Mucosa of descending colon (tissue), 3 donors: ENCODE measurements at places on chromosomes 1 and 21. TPM values are rescaled to one million over a fixed set of nuclear protein-coding genes. Genes with fewer than 3 reads are reported as not detected.

The DIO1 gene
- total RNA-seq, result not detected

The ZNF281 gene
- 12.3 TPM for total RNA-seq

The OR4F16 gene
- not detected for total RNA-seq

The LCA5L gene
- total RNA-seq, result 0.81 TPM

The ADAMTS4 gene
- total RNA-seq, result 7.2 TPM

The C4BPA gene
- 1.9 TPM for total RNA-seq

The AK5 gene
- 0.51 TPM for total RNA-seq

The ITGB2 gene
- total RNA-seq, result 52.3 TPM

The TFAP2E gene
- total RNA-seq, result 0.27 TPM

The CD52 gene
- 17.8 TPM for total RNA-seq

The AADACL4 gene
- not detected for total RNA-seq

The PATJ gene
- total RNA-seq, result 58.6 TPM

The HDGF gene
- 264 TPM for total RNA-seq

The TTLL10 gene
- 4.4 TPM for total RNA-seq

The HSD11B1 gene
- total RNA-seq, result 5.7 TPM

The PLA2G2D gene
- not detected for total RNA-seq

The RAD54L gene
- total RNA-seq, result 3.6 TPM

The COL6A2 gene
- total RNA-seq, result 858 TPM

The C1orf141 gene
- total RNA-seq, result not detected

The NEXN gene
- total RNA-seq, result 2.1 TPM

The GJA8 gene
- total RNA-seq, result not detected

The BGLAP gene
- total RNA-seq, result 2.4 TPM

The AK4 gene
- total RNA-seq, result 27.1 TPM

The GPR52 gene
- total RNA-seq, result 1.6 TPM

The CELA3B gene
- 0.35 TPM for total RNA-seq

The VANGL2 gene
- 8.9 TPM for total RNA-seq

The TDRD5 gene
- 2.2 TPM for total RNA-seq

The MAP10 gene
- total RNA-seq, result 4.3 TPM

The RSPH1 gene
- total RNA-seq, result 7.6 TPM

The BTBD19 gene
- total RNA-seq, result 4.4 TPM

The CRNN gene
- total RNA-seq, result not detected
